ENCODE measurements at places on chromosomes 3 and 15.
A peak's percentile ranks its signal among the peaks of the same experiment; 100 is the strongest.

GRCh38 chr15:50067254-50067653, 51.8 kb downstream of the ATP8B4 start:
- no peak for DNase-seq

DNA sequence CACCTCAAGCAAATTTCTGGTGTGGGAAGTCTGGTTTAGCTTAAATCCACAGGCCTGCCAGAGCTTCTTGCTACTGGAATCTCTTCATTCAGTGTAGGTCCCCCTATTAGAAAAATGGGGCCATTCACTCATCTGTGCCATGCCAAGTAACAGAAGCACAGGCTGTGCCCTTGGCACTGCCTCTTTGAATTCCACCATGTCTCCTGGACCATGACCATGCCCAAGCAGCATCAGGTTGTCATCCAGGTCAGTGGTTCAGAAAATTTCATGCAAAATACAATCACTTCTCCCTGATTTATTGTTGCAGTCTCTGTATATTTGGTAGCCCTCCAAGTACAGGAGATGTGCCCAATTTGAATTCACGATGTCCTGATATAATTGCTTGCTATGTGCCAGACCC, 602.1 kb upstream of the ZNF385D start:
- no peak for DNase-seq

DNA sequence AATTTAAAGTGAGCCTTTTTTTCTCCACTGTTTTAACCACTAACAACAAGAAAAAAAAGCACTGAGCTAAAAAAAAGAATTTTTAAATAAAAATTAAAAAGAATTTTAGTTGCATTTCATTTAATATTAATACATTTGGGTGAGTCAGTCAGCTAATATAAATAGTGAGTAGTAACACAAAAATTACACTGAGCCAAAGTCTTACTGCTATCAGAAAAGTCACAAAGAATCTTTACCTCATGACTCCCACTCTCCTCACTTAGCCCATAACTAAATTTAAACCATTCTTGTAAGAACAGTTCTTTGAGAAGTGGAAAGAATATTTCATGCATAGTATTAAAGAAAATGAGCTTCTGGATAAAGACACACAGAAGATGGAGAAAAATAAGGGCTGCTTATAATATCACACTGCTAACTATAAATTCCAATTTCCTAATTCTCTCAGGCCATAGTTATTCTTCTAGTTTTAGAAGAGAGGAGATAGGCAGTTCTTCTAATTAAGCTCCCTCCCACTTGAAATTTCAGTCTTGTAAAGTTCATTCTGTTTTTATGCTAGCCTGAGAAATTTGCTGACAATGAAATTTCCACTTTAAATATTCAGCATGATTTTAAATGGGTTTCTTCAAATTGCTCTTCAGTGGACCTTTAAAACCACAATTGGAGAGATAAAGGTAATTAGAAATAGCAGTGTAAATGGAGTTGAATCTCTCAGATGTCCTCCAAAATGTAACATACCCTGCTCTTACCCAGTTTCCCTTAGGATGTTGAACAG, 17.6 kb downstream of the SHQ1 start:
- no peak for DNase-seq

- DNase-seq, result no peak
These were observed 1.7 kb downstream of the SEMA3B start for GRCh38 chr3:50270422-50271224.

DNA sequence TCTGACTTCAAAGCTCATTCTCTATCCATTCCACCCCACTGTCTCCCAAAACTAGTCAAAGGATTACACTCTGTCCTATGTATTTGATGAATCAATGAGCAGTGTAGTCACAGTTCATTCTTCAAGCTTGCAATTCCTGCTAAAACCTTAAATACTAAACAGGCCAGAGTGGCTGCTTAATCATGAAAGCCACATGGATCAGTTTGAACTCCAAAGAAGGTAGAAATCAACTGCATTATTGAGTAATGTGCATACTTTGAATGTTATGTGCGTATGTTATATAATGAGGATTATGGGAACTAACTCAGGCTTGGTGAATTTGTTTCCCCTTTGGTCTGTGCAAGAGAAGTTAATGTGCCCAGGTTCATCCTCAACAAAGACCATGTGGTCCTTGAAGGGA, 45.4 kb downstream of the PRICKLE2 start:
- no peak for DNase-seq

DNA sequence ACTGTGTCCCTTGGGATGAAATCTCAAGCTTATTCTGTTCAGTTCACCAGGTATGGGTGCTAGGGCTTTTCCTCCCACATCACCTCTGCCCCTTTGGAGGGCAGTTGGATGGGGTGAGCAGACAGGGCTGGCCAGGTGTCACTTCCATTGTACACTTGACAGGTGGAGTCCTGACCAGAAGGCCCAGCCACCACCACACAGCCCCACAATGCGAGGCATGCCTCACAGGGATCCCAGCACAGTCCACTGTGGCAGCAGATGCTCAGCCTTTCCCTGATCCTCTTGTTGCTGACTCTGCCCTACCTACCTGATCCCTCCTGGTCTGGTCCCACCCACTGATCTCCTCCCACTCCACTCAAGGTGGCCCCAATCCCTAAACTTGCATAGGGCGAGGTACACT, 88.2 kb downstream of the ANP32A start:
- DNase-seq, result no peak

GRCh38 chr15:56732886-56733135, 498 bp downstream of the ZNF280D start:
- DNase-seq, result peak; percentile 70

DNA sequence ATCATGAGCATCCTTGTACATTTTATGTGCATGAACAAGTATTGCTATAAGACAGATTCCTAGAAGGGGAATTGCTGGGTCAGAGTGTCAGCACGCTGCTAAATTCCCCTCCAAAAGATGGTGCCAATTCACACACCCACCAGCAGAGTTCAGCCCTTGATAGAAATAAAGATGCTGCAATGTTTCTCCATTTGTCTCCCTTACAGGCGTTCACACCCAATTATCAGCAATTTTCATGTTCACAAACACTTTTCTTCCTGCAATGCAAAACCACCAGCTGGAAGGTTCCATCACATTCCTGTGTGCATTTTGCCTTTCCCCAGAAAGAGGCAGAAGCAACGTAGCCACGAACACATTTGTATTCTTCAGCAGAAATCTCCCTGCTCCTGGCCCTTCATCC, 3.3 kb upstream of the TAMM41 start:
- DNase-seq, result no peak

DNA sequence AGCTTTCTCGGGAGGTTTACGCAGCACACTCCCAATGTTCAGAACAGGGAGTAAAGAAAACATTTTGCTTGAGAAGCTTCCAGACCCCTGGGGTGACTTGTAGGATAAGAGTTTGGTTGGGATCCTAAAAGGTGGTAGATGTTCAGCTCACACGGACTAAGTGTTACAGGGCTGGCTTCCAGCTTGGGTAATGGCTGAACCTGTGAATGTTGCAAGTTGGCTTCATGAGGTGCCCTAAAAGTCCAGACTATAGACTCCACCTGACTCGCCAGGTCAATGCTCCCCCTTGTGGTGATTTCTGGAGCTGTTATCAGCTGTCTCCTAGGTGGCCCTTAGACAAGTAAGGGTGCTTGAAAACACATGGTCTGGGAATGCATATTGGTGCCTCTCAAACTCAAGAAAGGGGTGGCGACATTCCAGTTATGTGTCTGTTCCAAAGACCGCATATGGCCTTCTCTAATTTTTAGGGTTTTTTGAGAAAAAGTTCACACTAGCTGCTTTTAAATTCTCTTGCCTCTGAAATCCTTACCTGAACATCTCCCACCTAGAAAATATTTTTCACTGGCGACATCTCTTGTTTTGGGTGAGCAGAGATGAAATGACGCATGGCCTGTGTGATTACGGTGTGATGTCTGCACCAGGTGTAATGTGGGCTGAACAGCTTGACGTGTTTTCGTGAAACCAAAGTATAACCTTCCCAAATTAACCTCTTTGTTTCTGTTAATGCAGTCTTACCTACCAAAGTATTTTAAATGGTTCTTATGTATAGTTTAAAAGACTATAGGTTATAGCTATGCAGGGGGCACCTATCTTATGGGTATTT, 175.7 kb upstream of the KBTBD8 start:
- DNase-seq, result peak; percentile 67

DNA sequence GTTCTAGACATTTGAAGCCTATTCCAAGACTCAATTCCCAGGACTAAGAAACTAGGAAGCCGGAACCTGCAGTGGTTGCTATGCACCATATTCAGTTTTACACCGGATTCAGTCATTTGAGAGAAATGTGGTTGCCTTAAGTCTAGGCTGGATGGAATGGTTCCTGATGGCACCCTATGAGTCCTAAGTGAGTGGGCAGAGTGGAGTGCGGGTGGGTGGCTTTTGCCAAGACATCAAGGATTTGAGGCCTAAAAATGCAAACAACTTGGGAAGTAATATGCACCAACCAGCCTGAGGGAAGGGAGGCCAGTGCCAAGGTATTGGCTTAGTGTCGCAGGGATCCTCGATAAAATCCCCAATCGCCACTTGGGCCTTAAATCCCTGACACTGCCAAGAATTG, 4.2 kb upstream of the CD276 start:
- DNase-seq, result no peak

DNA sequence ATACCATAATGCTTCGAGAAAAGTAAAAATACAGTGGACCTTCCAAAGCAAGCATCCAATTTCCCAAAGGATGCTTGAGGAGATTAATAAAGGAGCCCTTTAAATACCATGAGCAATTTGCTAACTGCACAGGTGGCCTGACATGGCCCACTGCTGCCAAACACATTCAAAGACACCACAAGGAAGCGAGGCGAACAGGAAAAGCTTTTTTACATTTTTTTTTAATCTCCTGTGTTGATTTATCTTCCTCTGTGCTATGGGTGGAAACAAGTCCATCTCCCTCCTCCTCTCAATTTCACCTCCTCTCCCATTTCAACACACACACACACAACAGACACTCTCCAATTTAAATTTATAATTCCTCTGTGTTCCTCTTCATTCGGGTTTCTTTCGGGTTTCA, 243.4 kb downstream of the IGSF11 start:
- DNase-seq, result no peak

- DNase-seq, result no peak
These were observed 27.6 kb downstream of the FGD5 start for GRCh38 chr3:14846226-14846880.

GRCh38 chr3:9791127-9791526, 1.1 kb downstream of the TADA3 start:
- no peak for DNase-seq

- peak; percentile 17 for DNase-seq
These were observed 15.3 kb upstream of the STRIT1 start for GRCh38 chr3:155308831-155309230.

GRCh38 chr15:79002581-79002980, 57.7 kb upstream of the CTSH start:
- DNase-seq, result no peak

DNA sequence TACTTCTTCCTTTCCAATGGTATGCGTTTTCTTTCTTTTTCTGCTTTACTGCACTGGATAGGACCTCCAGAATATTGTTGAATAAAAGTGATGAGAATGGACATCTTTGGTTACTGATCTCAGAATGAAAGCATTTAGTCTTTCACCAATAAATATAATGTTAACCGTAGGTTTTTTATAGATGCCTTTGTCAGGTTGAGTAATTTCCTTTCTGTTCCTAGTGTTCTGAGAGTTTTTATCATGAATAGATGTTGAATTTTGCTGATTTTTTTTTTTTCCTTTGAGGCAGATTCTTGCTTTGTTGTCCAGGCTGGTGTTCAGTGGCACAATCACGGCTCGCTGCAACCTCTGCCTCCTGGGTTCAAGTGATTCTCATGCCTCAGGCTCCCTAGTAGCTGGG, 158.4 kb downstream of the KLHL25 start:
- DNase-seq, result no peak

DNA sequence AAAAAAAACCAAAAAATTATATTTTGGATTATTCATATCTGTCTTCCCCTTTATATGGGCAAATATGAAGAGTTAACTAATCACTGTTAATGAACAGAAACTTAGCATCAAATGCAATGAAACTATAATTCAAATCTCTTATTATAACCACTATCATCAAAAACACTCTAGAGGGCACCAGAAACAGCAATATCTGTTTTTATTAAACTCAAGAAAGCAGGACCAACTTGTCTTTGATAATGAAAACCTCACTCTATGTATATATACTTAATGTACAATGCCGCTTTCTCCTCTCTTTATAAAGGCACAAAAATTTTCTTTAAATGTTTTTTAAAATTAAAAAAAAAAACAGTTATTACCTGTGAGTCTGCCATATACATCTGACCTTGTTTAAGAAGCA, 92.7 kb downstream of the UACA start:
- DNase-seq, result peak; percentile 25

DNA sequence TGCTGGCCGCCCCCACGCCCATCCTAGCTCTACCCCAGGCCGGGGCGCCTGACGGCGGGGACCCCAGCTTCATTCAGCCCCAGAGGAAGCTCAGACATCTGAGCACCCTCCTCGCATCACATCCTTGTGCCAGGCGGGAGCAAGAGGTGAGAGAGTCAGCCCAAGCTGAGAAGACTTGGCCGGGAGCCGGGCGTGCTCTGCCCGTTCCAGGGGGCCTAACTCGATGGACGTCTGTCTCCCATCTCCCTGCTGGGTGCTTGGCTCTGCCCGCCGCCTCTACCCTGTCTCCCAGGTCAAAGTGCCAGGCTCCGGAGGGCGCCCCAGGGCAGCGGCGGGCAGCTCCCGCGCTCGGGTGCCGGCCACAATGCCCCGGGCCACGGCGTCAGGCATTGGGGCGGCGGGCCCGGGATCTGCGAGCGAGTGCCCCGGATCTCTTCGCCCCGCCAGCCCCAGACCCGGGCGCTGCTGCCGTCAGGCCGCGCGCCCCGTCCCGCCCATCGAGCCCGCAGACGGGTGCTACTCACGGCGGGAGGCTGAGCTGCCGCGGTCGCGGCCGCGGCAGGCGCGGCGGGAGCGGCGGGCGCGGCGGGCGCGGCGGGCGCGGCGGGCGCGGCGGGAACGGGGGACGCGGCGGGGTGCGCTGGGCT, 388 bp downstream of the DAPK2 start:
- no peak for DNase-seq

DNA sequence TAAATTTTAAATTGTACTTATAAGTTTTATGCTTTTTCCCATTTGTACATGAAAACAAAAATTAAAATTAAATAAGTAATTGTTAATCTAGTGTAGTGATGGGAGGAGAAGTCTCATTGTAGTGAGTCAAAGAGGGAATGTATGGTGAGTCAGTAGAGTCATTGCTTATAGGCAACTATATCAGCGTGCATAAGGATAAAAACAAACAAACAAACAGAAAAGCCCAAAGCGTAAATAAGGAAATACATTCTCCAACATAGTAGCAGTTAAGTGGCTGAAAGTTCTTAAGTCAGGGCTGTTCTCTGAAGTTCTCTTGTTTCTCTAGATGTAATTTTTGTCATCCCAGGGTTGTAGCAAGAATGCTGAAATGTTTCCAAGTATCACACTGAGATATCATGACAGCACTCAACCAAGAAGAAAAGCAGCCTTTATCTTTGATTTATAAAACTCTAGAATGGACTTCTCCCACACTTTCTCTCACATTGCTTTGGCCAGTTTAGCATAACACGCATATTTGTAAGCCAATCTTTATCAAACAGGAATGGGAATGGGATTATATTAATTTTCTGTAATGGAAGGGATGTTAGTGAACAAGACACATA, 184.1 kb upstream of the TP63 start:
- no peak for DNase-seq

GRCh38 chr15:98753726-98754656, 105.7 kb downstream of the IGF1R start:
- DNase-seq, result peak; percentile 48

- DNase-seq, result no peak
These were observed 46.3 kb upstream of the DLG1 start for GRCh38 chr3:197344582-197345318.
